ENCODE measurements at places on chromosomes 4 and X. TPM values are rescaled to one million over a fixed set of nuclear protein-coding genes. Genes with fewer than 3 reads are reported as not detected.

GRCh38 chr4:95850161-95850560 is 10.3 kb downstream of the PDHA2 start:
- no peak for DNase-seq

DNA sequence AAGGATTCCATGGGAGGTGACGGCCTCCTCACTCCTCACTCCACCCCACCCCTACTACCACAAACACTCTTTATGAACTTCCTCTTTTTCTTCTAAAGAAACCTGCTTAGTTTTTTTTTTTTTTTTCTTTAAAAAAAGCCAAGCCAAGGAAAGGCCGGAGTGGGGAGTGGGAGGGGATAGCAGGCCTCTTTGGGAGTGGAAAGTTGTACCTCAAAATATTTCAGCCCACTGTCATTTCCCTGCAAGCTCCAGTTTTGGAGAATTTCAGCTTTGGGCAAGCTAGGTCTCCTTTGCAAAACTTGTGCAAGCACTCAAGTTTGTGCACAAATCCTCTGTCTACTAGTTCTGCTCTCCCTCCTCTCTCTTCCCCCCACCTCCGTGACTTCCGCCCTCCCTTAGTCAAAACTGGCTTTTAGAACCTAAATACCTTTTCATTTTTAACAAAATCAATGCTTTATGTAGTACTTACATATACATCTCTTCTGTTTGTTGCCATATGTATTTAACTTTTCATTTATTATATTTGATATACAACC is 512 bp upstream of the ANTXR2 start:
- DNase-seq = no peak

GRCh38 chrX:34859191-34859590 is 83.4 kb upstream of the FAM47B start:
- DNase-seq = no peak

DNA sequence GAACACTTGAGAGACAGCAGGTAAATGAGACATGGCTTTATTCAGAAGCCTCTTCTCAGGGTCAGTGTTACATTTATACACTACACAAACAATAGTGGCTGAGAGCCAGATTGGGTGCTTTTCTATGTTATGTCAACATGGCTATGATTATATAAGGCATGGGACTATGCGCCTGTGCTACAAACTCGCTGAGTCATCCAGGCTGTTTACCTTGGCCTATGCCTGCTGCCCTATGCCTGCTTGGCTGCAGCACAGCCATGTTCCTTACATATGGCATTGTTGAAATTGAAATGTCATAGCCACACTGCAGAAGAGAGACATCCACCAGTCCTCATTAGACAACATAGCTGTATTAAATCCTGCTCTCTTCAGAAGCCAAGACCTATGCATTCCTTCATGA is 236.3 kb upstream of the NWD2 start:
- no peak for DNase-seq

Gene ANXA10
- not detected for total RNA-seq

DNA sequence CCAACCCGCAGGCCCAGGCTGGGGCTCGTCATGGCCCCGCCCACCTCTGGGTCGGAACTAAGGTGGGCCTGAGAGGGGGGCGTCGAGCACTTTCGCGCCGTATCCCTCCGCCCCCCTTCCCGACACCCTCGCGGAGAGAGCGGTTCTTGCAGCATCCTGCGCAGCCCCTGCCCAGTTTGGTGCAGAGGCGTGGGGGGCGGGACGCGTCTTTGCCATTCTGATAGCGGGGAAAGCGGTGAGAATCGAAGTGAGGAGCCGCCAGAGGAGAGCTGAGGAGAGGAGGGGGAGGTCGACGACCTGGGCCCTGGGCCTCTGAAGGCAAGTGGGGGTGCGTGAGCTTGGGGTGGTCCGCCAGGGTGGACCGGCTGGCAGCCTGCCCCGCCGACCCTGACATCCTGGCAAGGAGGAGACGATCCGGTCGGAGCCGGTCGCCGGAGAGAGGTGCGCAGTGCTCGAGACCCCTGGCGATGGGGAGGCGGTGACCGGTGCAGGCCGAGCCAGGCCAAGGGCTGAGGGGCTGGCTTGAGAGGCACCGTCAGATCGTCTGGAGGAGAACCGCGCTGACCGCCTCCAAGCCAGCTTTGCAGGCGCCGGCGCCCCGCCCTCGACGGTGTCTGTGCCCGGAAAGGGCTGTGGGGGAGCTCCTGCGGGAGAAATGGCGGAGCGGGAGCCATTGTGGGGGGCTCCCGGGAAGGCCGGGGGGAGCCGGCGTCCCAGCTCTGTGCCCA is 25.5 kb downstream of the GPRASP3 start:
- DNase-seq = peak; percentile 59

GRCh38 chrX:107537815-107538214 is 88.4 kb downstream of the FRMPD3 start:
- no peak for DNase-seq

- DNase-seq = no peak
Observed at GRCh38 chrX:37472836-37473235, 98.6 kb upstream of the LANCL3 start.

GRCh38 chr4:4631150-4631549 is 89.3 kb upstream of the STX18 start:
- DNase-seq = no peak

DNA sequence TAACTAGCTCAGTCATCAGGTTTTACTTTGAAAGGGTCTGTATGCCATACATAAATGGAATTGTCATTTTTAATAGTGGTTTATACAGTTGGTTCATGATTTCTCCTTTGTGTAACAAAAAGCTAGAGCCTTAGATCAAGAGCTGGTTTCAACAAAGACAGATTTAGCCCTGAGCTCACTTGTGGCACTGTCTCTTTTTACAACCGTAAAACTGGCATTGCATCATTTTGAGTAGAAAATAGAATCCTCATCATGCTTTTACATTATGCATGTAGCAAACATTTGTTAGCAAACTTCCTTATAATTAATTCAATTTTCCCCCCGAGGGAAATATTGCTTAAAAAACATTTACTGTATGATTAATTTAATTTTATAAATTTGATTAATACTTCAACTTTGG is 1871.5 kb downstream of the ARAP2 start:
- DNase-seq = no peak

Gene ADRA2C
- 72.2 TPM for total RNA-seq

DNA sequence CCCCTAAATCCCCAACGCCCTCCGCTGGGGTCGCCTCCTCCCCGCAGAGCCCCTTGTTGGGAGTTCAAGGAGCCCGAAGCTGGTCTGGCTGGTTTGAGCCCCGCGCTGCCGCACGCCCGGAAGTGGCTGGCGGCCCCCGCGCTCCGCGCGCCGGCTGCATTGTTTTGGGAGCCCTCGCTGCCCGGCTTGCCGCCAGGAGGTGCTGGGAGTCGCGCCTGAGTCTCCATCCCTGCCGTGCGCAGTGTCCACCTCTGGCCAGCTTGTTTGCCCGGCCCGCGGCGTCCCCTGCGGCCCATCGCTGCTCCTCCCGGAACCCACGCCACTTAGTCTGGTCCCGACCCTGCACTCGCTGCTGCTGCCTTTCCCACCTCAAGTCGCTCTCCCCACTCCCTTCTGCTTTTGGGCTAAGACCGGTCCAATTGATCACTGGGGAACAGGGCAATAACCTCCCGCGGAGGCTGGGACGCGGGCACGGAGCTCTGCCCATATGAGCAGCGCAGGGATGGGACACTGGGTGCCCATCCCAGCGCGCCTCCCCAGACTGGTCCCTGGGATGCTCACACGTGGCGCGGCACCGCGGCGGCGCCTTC is 2.2 kb upstream of the SFRP2 start:
- peak; percentile 60 for DNase-seq

Gene HTR2C
- total RNA-seq = not detected

DNA sequence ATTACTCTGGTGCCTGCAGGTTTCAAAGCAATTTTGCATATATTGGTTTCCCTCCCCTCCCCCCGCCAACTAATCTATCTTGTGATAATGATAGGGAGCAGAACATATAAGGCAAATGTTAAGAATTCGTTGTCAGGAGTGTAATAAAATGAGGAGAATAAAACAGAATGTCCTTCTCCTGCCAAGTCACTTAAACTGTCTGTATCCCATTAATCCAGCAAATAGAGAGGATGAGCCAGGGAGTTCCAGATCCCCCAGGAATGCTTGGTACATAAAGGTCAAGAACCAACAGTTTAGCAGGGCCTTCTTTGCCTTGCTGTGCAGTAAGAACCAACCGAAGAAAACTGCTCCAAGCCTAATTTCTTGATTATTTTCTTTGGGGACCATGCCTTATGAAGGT is 141.4 kb downstream of the AMELX start:
- DNase-seq = no peak

DNA sequence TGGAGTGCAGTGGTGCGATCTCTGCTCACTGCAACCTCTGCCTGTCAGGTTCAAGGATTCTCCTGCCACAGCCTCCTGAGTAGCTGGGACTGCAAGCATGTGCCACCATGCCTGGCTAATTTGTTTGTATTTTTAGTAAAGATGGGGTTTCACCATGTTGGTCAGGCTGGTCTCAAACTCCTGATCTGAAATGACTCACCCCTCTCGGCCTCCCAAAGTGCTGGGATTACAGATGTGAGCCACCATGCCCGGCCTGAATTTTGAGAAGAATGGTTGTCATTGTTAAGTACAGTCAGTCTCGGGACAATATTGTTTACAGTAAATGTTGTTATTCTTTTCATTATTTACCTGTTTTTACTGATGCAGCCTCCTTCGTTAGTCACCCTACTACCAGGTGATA is 1226.2 kb upstream of the TENM3 start:
- DNase-seq = no peak

Gene PPP1R3F
- 9.2 TPM for total RNA-seq

Gene MID2
- 23.3 TPM for total RNA-seq

Gene KCNE5
- total RNA-seq = 0.39 TPM

DNA sequence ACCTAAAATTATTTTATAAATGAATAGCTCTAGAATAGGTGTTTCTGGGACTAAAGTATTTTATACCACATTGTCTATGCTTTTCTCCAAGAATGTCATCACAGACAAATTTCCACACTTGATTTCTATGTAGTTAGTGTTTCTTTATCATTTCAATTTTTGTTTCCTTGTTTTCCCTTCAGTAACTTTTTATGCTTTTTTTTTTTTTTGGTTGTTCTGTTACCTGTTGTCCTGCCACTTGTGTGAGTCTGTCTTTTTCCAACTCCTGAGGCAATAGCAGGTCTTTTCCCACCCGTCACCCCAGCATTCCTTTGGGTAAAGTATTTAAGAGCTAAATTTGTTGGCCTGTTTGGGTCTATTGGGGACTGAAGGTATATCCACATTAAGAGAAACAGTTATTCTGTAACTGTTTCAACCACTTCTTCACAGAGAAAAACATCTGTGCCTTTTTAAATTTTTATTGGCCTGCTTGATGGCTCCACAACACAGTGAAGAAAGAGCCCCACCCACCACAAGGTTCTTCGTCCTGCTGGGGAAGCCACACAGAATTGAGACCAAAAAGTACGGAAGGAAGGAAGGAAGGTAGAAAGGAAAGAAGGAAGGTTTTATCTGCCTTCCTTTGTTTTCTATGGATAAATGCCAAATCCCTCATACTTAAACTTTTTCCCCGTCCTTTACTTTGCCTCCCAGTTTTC is 17.7 kb upstream of the GPC3 start:
- no peak for DNase-seq

GRCh38 chr4:19346636-19347035 is 905.1 kb upstream of the SLIT2 start:
- DNase-seq = no peak

DNA sequence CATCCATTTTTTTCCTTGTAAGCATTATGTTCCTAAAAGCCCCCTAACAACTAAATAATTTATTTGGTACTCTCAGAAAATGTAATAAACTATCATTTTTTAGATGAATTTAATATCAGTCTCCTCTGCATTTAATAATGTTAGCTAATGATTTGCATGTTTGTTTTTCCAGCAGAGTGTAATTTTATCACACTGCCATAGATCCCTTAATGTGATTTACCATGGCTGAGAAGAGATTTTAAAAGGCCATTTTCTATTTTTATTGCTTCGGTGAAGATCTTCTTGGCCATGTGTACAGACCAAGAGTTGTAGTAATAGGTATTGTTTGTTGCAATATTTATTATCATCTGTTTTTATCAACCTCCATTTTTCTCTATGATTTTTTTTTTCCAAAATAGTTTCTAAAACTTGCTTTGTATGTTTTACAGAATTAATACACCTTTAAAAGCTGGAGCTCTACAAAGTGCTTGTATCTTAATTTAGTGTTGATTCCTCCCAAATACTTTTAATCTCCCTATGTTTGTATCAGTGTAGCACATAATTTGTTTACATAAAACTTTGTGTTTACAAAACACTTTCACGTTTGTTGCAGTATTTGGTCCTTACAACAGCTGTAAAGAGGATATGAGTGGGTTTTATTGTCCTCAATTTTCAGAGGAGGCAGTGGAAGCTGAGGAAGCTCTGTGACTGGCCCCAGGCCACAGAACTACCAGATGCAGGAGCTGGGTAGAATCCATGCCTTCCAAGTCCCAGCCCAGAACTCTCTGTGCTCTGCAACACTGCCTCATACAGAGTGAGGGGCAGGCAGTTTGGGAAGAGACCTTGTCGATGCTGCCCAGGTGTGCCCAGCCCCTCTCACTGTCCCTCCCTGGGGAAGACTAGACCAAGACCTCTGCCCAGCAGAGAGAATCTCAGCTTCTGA is 58.1 kb downstream of the FAM114A1 start:
- no peak for DNase-seq

Gene BEND2
- not detected for total RNA-seq

DNA sequence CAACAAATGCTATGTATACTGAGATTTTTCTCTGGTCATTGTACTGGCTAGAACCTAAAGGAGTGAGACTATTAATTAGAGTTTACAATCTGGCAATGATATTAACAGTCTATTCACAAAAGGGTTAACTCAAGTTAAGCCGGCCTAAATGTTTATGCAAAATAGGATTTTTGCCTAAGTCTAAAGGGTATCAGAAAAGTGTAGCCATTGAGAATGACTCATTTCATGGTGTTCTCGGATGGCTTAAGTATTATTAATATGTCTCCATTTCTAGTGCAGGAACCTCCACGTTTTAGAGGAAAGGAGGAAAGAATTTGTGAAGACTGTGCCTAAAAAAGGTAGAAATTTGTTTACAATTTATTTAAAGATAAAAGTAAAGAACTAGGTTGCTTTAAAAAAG is 29.8 kb downstream of the DYNLT3 start:
- no peak for DNase-seq

GRCh38 chr4:182320092-182320491 is 76.9 kb downstream of the TENM3 start:
- DNase-seq = no peak

DNA sequence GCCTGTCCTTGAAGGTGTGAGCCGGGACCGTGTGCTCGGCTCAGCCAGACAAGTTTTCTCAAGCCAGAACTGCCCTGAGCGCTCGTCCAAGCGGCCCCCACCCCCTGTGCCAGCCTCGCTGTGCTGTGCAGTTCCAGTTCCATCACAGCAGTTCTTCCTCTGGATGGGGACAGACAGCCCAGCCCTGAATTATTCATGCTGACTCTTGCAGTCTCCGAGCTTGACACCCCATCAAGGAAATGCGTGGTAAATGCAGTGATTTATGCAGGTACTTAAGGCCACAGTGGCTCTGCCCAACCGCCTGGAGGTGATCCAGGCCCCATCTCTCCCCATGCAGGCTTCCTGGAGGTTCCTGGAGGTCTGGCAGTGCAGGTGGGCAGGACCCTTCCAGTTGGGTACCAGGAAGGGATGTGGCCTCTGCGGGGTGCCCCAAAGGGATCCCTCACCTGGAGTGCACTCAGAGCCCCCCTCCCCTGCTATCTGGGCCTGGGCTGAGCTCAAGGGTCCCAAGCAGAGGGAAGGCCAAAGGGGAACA is 44.8 kb upstream of the HMX1 start:
- DNase-seq = no peak
